ENCODE measurements at places on chromosomes 12 and 14.

DNA sequence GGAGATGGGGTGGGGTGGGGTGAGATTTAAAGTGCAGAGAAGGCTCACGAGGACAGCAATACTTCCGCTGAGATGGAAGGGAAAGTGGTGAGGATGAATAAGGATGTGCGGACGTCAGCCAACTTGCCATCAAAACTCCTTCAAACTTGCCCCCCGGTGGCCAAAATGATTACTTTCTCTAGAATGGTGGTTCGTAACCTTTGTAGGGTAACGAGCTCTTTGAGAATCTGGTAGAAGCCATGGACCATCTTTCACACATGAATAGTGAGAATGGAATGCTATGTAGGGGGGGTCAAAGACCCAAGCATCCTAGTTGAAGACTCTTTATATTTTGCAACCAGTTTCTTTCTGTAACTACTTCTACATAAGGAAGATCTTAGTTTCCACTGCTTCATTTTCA, 245.9 kb upstream of the DDHD1 start:
- no peak for DNase-seq

GRCh38 chr14:89907655-89908054, 46.9 kb downstream of the EFCAB11 start:
- DNase-seq, result no peak

- no peak for DNase-seq
Measured at GRCh38 chr12:68335462-68335861, 3.3 kb upstream of the MDM1 start.

- no peak for DNase-seq
Measured at GRCh38 chr14:29161593-29161992, 395.0 kb downstream of the FOXG1 start.

DNA sequence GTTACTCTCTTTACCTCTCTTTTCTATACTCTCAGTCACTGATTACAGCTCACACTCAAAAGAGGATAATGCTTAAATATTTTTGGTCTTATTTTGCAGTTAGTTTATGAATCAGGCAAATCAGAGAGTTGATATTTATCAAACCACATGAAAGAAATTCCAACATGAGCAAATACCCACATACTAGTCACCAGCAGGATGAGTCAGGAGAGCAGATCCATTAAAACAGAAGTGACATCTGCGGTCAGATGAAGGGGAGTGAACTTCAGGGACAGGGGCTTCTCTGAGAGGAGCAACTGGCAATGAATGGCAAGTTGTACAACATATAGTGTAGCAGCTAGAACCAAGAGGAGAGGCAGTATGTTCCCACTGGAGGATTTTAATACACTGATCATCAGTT, 258.7 kb downstream of the SYT10 start:
- DNase-seq, result no peak
